WTC11 (cell line): ENCODE measurements at places on chromosomes 7 and 10. TPM values are rescaled to one million over a fixed set of nuclear protein-coding genes. Genes with fewer than 3 reads are reported as not detected.

Gene LLCFC1
- not detected in 3 replicates for total RNA-seq

- no peak for DNase-seq
Observed at GRCh38 chr7:115613836-115614235, 416.7 kb downstream of the TFEC start.

- no peak for DNase-seq
Observed at GRCh38 chr7:3243256-3243655, 57.8 kb upstream of the SDK1 start.

GRCh38 chr7:105703207-105703930, 122.1 kb upstream of the EFCAB10 start:
- DNase-seq: no peak

GRCh38 chr10:109746861-109747260, 176.4 kb downstream of the XPNPEP1 start:
- no peak for DNase-seq

DNA sequence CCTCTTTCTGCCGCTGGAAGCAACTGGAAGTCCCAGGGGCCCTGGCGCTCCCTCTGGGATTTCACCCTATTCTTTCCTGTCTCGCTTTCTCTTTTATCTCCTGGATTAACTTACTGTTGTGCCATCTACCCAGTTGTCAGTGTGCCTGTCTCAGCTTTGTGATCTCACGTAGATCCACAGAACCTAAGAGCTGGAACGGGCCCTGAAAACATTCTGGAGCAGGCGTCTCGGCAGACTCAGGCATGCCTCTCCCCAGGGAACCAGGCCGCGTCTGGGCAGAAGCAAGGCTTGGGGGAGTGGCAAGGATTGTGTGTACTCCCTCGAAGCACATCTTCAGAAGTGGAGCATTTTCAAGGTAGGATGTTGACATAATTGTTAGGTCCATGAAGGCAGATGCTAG, 87.2 kb downstream of the KCNMA1 start:
- DNase-seq: no peak

DNA sequence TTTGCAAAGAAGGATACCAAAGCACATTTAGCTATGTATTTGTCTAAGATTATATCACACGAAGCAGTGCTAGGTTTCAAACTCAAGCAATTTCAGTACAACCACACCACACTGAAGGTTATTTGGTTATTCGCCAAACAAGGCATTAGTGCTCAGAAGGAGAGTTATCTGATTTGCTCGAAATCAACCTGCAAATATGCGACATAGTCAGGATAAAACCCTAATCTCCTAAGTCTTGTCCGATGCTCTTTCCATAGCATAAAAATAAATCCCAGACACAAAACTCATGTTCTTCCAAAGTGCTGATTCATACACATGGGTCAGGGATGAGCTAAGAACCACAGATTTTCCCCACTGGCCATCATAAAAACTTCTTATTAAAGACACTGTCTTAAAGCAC, 1288.0 kb upstream of the SORCS1 start:
- DNase-seq: no peak

GRCh38 chr10:124387078-124387874, 31.4 kb downstream of the OAT start:
- no peak for DNase-seq

DNA sequence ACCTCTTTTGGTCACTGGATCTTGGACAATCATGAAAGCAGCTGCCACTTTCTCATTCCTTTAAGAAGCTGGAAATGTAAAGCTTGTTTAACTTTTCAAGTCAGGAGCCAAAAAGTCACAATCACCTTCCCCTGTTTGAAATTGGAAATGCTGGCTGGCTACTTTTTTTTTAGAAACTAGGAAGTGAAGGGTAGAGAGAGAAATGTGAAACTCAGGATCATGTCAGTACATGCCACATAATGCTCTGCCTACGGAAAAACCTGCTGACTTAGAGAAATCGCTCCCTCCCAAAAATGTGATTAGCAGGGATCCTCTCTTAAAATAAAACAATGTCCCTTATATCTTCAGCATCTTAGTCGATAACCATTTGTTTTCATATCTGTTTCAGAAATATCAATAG, 188.4 kb upstream of the C7orf33 start:
- no peak for DNase-seq

- no peak for DNase-seq
Observed at GRCh38 chr10:122637376-122637775, 62.3 kb downstream of the C10orf120 start.
